ENCODE measurements at places on chromosomes 4 and X.

GRCh38 chrX:150605603-150606002 is 37.2 kb downstream of the MTM1 start:
- no peak for DNase-seq

DNA sequence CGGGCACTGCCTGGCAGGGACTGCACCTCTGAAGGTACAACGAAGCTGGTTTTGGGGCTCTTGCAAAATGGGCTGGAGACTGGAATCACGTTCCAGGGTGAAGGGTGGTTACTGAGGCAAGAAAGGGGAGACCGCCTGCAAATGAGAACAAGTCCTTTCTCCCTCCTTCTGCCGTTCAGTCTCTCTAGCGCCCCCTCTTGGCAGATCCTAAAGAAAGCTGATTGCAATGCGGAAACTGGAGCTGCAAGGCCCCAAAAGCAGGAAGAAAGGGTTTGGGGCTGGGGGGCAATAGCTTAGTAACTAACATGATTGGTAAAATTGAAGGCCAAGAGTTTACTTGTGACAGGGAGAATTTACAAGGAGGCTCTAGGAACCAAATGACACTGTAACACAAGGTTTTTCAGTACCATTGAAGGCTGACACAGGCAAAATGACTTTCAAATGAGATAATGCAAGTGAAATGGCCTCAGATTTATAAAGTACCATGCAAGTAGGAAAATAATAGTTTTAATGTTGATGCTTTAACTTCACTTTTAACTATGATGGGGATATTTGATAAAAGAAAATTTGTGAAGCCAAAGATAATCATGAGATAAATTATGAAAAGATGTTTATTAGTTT is 222.7 kb upstream of the HAND2 start:
- peak; percentile 35 for DNase-seq

GRCh38 chr4:182770259-182770995 is 146.8 kb downstream of the DCTD start:
- DNase-seq: no peak

DNA sequence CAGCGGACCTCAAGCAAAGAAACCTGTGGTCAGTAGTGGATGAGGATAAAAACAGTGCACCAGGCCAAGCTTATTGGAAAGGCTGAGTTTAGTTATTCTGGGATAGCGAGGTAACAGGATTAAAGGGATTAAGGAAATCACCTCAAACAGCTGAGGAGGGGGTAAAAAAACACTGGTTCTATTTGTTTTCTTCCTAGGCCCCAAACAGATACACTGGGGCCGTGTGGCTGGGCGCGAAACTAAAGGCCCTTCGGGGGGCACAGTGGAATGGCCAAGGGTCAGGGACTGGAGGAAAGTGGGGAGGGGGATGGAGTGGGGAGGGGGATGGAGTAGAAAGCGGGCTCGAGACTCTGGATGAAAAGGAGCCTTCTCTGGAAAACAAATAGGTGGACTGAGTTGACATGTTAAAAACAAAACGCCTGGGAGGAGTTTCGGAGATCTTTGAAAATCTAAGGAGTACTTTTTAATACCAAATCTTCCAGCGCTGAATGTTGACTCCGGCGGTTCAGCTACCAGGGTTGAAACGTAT is 2.9 kb downstream of the SOX3 start:
- DNase-seq: no peak

DNA sequence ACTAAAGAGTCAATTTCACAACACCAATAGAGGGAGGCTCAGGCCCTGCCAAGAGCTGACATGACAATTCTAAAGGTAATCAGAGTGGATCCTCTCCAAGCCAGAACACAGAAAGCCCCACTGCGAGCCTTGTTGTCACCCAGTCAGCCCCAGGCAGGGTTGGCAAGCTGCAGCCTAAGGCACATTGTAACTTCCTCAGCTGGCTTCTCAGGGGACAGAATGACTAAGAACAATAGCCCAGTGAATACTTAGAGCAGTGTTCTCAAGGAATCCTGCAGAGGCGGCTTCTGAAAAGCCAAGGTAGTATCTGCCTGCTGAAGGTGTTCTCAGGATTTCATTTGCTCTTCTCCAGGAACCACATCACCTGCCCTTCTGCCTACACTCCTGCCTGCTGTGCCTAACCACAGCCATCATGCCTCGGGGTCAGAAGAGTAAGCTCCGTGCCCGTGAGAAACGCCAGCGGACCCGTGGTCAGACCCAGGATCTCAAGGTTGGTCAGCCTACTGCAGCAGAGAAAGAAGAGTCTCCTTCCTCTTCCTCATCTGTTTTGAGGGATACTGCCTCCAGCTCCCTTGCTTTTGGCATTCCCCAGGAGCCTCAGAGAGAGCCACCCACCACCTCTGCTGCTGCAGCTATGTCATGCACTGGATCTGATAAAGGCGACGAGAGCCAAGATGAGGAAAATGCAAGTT is at the start of gene MAGEB4:
Gene MAGEB4, plus strand, starts transcription at position 277 of the 692 bp plus-strand sequence. Its CDS starts 136 bp downstream, at position 413.
- DNase-seq: no peak

- DNase-seq: no peak
Observed at GRCh38 chr4:87078987-87079486, 141.4 kb downstream of the KLHL8 start.

GRCh38 chrX:11111037-11111851 is at the start of gene HCCS:
Gene HCCS, plus strand, starts transcription at chrX:11111332. Its CDS starts 729 bp downstream, at chrX:11112061.
- DNase-seq: no peak

GRCh38 chr4:55345980-55346850 is at the start of gene SRD5A3:
Gene SRD5A3, plus strand, starts transcription at chr4:55346242. Its CDS starts 95 bp downstream, at chr4:55346337.
- DNase-seq: no peak

- no peak for DNase-seq
Observed at GRCh38 chrX:22365460-22365859, 92.7 kb downstream of the CBLL2 start.

DNA sequence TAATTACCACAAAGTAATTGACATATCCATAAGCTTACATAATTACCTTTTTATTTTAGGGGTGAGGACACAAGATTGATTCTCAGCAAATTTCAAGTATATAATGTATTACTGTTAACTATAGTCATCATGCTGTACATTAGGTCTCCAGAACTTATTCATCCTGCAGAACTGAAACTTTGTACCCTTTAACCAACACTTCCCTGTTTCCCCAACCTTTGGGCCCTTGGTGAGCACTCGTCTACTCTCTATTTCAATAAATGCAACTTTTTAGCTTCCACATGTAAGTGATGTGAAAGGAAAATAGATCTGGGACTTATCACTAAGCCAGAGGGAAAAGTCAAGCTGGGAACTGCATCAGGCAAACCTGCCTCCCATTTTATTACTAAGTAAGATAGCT is 33.6 kb upstream of the CCNG2 start:
- no peak for DNase-seq

GRCh38 chrX:49177338-49177833 is 5.7 kb downstream of the PLP2 start:
- no peak for DNase-seq

- DNase-seq: no peak
Observed at GRCh38 chrX:39850630-39851152, 247.1 kb downstream of the BCOR start.

DNA sequence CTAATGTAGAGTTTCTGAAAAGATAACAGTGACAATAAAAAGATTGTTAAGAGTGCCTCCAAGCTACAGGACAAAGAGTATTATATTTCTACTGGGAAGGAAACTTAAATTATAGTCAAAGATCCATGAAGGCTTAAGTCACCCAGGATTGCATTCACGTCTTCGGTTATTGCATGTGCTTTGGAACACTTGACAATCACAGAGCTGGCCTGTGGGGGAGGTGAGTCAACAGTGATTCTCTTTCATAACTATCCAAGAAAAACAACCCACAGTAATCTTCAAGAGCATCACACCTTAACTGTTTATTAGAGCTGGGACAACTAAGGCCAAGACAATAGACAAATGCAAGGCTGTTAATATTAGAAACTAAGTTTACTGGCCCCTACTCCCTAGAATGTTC is 40.3 kb downstream of the PDGFC start:
- no peak for DNase-seq

- DNase-seq: peak; percentile 20
Observed at GRCh38 chr4:36280555-36280954, 861 bp upstream of the DTHD1 start.

DNA sequence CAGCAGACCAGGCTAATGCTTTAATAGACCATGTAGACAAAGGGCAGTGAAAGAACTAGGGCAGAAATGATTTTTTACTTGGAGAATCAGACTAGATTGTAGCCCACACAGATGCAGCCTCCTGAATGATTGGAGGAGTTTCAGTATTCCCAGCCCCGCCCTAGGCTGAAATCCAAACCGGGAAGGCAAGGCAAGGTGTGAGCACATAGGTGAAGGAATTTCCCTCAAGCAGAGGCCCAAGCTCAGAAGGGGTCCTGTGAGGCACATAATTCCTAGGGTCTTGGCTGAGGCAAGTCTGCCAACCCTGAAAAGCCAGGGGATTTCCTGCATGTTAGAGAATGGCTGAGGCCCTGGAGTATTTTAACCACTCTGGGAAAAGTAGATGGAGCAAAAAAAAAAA is 56.4 kb upstream of the PAK3 start:
- no peak for DNase-seq

GRCh38 chrX:154800478-154801210 is 4.6 kb downstream of the MPP1 start:
- no peak for DNase-seq

DNA sequence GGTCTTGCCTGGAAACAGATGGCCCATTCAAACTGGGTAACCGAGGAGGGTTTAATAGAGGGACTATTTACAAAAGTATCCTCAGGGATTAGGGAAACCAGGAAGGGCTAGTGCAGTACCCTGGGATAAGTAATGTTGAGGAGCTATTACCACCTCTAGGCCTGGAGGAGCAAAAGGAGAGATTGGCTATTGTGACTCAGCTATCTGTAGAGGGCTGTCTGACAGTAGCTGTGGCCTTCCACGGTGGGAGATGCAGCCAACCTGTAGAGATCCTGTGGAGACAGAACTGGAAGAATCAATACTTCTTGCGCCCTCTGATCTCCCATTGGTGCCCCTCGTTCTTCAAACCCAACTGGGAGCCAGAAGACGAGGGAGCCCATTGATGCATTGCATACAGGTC is 34.1 kb upstream of the RPS6KA3 start:
- DNase-seq: no peak

DNA sequence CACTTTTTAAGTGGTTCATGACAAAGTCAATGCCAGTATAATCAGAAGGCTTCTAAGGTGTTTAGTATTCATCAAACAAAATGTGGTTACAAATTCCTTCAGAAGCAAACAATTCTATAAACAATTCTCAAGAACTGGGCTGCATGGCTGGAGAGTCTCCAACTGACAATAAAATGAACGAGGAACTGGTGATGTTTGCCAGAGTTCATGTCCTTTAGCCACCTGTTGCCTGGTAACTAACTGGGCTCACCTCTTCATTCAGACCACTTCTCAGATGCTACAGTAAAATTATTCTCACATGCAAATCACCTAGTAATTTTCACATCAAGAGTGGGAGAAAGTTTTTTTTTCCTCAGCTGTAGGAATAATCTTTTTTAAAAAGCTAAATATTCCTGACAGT is 53.3 kb downstream of the CAMK2D start:
- DNase-seq: no peak
